HS-5 (cell line): ENCODE measurements at places on chromosomes 7 and 10.
A peak's percentile ranks its signal among the peaks of the same experiment; 100 is the strongest.

GRCh38 chr7:150311146-150311545, 12.0 kb upstream of the LRRC61 start:
- DNase-seq, result no peak

GRCh38 chr10:76902949-76903348, 734.7 kb downstream of the KCNMA1 start:
- DNase-seq, result no peak

DNA sequence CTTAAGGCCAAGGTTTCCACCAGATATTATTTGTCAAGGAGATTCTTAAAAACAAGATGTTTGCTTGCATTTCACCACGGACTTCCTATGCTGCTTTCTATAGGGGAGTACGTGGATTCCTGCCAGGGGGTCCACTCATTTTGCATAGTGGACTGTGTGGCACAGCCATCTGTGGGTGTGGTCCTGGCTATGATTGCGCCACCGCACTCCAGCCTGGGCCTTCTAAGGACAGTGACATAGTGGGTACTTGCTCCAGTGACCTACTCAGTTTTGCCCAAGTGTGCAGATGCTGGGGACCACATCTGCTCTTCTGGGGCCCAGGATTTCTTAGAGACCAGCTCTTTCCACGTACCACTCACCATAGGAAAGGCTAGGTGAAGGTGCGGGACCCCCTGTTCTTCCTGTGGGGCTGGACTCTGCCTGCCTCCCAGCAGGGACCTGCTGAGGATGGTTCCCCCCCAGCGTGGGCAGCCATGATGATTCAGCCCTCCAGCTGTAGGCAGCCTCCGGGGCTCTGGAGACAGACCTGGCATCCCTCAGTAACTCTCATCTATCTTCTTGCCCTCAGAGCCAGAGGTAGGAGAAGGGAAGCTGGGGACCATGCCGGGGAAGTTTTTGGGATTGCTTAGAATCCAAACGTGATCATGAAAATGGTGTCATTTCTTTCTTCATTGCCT, 42.9 kb downstream of the HK1 start:
- no peak for DNase-seq

DNA sequence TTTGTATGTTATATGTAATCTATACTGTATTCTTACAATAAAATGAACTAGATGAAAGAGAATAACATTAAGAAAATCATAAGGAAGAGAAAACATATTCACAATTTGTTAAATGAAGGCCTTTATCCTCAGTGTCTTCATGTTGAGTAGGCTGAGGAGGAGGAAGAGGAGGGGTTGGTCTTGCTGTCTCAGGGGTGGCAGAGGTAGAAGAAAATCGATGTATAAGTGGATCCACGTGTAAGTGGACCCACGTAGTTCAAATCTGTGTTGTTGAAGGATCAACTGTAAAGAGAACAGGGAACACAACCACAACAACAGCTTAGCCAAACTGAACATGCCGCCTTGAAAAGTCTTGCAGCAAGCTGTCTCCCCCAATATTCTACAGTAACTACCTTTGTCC, 161.6 kb upstream of the NRP1 start:
- DNase-seq, result no peak

DNA sequence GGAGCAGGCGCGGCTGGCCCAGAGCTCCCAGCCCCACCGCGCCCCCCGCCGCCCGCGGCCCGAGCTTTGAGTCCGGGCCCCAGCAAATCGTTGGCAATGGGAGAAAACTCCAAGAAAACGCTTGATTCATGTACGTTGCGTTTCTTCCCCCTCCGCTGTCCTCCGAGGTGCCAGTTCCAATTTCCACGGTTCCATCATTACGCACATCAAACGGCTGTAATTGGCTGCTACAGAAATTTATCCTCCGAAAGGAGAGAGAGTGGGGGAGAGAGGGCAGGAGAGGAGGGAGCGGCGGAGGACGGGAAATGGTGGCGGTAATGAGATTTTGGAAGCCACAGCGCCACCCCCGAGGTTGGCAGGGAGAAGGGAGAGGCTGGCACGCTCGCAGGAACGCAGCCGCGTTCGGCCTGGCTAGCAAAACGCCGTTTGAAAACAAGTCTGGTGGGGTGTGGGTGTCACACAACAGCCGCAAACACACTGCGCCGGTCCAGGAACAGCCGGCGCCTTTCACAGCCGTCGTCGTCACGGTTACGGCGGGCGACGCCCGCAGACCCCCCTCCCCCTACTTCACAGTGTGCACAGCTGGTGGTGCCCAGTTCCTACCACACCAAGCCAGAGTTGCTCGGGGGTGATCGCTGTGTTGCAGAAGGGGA, 57.5 kb downstream of the UNCX start:
- DNase-seq, result no peak

GRCh38 chr10:133461027-133461426, 7.3 kb downstream of the SCART1 start:
- DNase-seq, result no peak

DNA sequence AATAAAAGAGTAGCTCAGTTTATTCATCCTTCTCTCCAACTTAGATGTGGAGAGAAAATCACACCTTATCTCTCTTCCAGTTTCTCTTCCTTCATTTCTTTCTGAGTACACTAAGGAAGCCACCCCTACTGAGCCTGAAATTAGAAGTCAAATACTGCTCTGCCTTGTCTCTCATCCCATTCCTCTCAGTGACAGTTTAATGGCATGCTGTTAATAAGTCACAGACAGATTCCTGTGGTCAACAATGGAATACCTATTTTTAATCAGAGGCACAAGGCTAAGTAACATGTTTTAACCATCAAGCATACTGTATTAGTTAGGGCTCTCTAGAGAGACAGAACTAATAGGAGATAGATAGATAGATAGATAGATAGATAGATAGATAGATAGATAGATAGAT, 253.2 kb downstream of the HTR7 start:
- DNase-seq, result no peak

DNA sequence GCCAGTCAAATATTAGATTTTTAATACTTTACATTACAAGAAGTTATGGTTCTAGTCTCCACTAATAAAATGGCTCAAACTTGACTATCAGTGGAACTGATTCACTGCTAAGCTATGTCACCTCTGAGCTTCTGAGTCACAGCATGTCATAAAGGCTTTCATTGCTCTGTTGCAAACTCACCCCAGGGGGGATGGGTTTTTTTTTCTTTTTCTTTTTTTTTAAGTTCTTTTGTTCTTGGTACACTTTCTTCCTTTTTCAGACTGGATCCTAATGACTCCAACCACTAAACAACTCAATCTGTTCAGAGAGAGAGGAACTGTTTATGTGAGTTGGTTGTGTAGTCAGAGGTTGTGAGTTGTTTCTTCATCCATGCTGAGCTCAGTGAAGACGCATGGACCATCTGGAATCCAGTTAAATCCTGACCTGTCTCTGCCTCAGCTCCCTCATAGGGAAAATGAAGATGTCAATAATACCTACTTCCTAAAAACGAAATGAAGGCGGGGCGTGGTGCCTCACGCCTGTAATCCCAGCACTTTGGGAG, 11.0 kb downstream of the MYOF start:
- DNase-seq, result peak; percentile 97

DNA sequence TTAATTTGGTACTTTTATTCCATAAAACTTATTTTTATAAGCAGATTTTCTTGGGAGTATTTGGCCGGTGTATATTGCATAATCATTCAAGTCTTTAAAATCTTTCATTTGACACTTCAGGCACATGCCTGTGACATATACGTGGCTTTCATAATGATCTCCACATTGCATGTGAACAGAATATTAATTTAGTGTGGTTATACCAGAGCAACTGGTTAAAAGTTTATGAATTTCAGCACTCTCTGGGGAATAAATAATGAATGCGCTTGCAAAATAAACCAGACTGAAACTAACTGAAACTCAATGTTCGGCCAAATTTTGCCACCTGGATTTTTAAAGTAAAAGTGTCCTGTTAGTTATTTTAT, 242.3 kb downstream of the GLI3 start:
- DNase-seq, result no peak

DNA sequence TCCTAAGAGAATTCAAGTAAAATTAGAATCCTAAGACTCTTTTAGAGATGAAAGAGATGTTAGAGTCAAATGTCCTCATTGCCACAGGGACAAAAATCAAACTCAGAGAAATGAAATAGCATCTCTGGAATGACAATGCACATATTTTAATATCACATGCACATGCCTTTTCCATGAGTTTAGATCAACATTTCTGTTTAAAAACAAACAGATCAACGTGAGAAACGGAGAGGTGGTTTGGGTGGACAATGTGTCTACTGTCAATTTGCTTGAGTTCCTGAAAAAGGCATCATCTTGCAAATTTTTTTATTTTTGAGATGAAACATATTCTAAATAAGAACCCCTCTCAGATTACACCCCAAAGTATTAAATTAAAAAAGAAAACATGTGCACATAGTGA, 130.0 kb downstream of the CHRM2 start:
- DNase-seq, result no peak

DNA sequence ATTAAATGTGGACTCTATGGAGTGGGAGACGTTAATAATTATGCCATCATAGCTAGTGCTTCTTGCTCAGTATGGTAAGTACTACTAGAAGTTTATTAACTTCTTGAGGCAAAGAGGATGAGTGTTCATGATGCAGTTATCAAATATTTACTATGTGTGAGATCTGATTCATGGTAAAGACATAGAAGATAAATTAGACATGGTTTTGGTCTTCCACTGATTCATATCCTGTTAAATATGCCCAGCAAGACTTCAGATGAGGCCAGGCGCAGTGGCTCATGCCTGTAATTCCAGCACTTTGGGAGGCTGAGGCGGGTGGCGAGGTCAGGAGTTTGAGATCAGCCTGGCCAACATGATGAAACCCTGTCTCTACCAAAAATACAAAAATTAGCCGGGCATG, 547.1 kb upstream of the ANKRD30A start:
- peak; percentile 34 for DNase-seq

DNA sequence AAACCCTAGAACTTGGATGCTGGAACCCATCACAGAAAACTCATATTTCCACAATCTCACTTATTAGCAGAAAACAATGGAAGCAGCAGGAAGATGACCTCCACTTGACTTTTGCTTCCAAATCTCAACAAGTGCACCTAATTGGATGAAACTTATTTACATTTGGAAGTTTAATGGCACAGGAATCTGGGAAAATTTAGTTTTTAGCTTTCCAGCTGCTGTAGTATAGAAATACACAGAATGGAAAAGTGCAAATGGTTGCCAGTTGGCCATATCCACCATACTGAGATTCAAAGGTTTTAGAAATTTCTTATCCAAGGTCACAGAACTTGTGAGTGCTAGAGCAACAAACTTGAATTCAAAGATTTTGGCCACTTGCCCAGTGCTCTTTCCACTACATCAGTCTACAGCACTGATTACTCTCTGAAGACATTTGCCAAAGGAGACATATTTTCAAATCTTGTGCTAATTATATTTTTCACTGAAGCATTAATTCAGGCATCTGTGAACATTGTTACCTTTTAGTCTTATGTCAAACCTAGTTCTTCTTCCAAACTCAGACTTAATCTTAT, 9.3 kb upstream of the AHR start:
- no peak for DNase-seq

GRCh38 chr7:64755865-64756264, 38.4 kb upstream of the ZNF138 start:
- no peak for DNase-seq

DNA sequence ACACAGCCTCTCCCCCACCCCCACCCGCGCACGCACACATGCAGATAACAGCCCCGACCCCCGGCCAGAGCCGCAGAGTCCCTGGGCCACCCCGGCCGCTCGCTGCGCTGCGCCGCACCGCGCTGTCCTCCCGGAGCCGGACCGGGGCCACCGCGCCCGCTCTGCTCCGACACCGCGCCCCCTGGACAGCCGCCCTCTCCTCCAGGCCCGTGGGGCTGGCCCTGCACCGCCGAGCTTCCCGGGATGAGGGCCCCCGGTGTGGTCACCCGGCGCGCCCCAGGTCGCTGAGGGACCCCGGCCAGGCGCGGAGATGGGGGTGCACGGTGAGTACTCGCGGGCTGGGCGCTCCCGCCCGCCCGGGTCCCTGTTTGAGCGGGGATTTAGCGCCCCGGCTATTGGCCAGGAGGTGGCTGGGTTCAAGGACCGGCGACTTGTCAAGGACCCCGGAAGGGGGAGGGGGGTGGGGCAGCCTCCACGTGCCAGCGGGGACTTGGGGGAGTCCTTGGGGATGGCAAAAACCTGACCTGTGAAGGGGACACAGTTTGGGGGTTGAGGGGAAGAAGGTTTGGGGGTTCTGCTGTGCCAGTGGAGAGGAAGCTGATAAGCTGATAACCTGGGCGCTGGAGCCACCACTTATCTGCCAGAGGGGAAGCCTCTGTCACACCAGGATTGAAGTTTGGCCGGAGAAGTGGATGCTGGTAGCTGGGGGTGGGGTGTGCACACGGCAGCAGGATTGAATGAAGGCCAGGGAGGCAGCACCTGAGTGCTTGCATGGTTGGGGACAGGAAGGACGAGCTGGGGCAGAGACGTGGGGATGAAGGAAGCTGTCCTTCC, 620 bp downstream of the EPO start:
- DNase-seq, result no peak

GRCh38 chr7:2152646-2153045, 80.1 kb downstream of the MAD1L1 start:
- no peak for DNase-seq

DNA sequence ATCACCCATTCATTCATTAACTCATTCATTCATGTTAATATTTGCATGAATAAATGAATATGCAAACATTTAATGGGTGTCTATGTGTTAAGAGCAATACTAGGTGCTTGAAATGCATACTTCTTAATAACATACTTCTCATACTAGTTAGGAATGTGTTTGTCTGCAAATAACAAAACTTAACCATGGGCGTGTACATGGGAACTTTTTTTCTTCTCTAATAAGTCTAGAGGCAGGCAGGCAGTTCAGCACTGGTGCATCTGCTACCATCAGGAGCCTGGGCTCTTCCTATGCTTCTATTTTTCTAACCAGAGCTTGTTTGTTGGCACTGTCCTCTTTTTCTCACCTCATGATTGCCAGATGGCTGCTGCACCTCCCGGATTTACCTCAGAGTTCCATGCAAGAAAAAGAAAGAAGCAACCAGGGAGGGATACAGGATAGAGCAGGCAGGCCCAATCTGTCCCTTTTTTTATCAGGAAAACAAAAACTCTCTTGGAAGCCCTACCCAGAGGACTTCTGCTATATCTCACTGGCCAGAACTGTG, 22.7 kb downstream of the CDHR3 start:
- DNase-seq, result no peak

GRCh38 chr7:76187272-76187671, 14.4 kb upstream of the SRRM3 start:
- DNase-seq, result no peak

- DNase-seq, result no peak
These were observed 296.7 kb upstream of the GNAI1 start for GRCh38 chr7:79837915-79838314.
